ENCODE measurements at places on chromosomes 7 and 10.

GRCh38 chr7:134016942-134017303 lies 110.2 kb upstream of the LRGUK start:
- DNase-seq = no peak

DNA sequence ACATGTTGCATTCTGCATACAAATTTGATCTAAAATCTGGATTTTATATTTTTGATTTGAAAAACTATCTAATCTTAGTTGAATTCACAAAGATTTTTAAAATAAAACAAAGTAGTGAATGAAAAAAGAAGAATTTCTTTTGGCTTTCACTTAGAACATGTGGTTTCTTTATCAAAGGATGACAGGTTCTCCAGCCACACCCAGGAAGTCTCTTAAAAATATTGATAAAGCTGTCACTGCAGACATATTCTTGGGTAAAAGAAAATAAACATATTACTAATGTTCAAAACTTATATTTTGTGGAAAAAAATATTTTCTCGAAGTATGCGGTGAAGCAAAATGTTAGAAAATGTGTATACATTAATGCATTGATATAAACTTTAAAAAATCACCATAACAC lies 44.3 kb downstream of the ARL4A start:
- DNase-seq = no peak

- no peak for DNase-seq
These were observed 24.7 kb upstream of the ANKRD1 start for GRCh38 chr10:90945491-90946070.

DNA sequence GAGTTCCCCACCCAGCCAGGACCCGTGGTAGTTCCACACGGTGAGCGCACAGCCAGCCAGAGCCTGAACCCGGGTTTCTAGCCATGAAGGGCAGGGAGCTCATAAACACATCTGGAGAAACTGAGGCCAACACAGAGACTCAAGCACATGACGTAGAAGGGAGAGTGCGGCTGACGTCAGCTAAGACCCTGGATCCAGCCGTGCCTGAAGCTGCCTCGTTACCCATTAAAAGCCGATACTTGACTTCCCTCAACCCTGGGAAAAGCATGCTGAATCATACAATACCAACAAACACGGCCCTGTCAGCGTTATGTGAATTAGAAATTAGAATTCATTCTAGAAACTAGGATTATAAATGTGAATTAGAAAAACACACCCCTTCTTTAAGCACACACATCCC lies 65.2 kb upstream of the PDGFA start:
- DNase-seq = no peak

DNA sequence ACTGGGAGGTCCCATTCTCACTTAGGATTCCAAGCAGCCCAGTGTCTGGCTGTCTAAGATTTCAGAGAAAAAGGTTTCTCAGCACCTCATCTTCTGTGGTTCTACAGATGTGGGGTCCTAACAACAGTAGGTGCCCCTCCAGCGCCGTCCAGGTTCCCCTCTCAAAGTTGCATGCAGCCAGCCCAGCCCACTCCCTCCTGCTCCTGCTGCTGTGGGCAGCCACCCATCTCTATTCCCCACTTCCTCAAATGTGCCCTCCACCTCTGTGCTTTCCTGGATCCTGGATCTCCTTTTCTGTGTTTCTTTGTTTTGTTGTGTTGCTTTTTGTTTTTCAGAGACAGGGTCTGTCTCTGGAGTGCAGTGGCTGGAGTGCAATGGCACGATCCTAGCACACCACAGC lies 13.3 kb upstream of the SLC18A3 start:
- no peak for DNase-seq

- no peak for DNase-seq
These were observed 48.6 kb upstream of the TES start for GRCh38 chr7:116161728-116162127.

GRCh38 chr10:6980353-6980752 lies 400.3 kb upstream of the PRKCQ start:
- no peak for DNase-seq

DNA sequence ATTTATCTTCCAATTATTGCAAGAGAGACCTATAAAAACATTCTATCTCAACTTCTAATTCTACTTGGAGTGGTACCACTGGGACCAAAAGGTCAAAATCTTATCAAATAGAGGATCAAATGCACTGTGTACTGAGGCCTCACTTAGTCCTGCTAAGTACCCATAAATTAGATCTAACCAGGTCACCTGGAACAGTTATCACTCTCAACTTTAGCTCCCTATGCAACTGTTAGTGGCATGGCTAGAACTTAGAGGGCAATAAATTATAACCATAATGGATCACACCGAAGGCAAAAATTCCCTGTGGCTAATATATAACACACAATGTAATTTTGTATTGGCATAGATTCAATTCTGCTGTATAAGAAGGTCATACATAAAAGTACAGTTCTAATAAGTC lies 428.9 kb downstream of the PCDH15 start:
- no peak for DNase-seq

- DNase-seq = no peak
These were observed 402.9 kb downstream of the MAGI2 start for GRCh38 chr7:79050603-79051002.

DNA sequence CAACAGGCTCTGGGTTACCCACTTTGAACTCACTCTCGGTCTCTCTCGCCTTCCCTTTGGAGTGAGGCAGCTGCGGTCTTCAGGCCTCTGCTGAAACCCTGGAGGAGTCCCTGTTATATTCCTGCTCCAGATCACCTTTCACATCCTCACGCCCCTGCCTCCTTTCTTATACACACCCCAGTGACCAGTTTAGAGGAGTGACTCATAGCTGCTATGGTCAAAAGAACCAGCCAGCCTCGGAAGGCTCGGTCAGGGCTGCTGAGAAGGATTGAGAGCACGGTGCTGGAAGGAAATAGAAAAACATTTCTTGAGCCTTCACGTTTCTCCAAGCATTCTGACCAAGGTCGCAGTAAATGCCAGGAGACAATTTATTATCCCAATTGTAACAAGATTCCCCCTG lies 28.3 kb upstream of the SVOPL start:
- no peak for DNase-seq

- no peak for DNase-seq
These were observed 58.1 kb downstream of the PARP12 start for GRCh38 chr7:140004672-140005071.

DNA sequence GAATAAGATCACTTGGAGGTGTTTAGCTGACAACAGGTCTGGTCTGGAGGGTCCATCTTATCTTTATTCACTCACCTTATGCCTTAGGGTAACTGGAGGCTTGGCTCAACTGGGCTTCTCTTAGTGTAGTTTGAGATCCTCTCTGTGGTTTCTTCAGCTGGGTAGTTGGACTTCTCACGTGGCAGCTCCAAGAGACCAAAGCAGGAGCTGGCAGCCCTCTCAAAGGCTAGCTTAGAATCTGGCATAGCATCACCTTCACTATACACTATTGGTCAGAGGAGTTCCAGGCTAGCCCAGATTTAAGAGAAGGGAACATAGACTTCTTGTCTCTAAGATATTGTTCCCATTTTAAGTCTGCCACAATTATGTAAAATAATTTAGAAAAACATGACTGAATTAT lies 16.4 kb downstream of the ADK start:
- DNase-seq = no peak

DNA sequence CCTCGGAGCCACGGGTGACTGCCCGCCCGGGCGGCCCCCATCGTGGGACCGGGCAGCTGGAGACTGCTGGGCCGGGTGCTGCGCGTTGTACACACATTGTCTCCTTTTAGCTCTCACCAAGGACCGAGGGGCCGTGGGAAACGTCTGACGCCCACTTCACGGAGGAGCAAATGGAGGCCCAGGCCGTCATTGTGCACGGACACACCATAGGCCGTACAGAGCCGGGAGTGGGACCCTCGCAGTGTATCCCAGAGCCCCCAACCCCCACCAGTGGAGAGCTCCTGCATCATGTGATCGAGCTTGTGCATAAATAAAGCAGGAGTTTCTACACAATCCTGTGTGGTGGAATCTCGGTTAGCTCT lies 722 bp downstream of the DENND10 start:
- no peak for DNase-seq

DNA sequence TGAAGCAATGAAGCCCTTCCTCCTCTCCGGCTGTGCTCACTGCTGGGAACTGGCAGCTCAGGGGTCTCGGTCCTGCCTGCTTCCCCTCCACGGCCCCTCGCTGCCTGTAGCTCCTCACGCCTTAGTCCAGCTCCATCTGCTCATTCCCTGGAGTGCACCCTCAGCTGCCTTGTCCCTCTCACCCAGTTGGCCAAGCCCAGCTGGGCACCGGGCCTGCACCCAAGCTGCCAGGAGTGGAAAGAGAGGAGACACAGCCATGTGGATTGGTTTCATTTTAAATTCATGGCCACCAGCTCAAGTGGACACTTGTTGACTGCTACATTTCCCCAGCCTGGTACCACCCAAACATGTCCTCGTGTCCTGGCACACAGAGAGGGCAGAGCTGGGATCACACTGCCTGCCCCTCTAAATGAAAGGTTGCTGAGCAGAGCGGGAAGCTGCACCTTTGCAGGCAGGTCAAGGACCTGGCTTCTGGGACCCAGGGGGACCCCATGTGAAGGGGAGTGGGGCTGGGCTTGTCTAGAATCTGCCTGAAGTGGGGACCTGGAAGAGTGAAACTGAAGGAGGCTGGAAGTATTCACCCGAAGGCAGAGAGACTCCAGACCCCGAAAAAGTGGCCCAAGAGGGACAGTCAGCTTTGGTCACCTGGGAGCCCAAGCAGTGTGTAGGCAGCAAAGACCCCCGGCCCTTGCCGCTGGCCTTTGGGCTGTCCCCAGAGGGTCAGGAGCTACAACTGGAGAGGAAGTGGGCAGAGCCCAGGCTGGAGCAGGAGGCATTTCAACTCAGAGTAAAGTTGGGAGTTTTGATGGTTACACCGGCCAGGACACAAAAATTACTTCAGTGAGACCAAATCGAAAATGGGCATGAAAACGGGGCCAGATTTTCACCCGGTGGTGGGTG lies 15.0 kb upstream of the BNIP3 start:
- DNase-seq = no peak

- DNase-seq = no peak
These were observed 176.2 kb downstream of the HERPUD2 start for GRCh38 chr7:35518767-35519166.

DNA sequence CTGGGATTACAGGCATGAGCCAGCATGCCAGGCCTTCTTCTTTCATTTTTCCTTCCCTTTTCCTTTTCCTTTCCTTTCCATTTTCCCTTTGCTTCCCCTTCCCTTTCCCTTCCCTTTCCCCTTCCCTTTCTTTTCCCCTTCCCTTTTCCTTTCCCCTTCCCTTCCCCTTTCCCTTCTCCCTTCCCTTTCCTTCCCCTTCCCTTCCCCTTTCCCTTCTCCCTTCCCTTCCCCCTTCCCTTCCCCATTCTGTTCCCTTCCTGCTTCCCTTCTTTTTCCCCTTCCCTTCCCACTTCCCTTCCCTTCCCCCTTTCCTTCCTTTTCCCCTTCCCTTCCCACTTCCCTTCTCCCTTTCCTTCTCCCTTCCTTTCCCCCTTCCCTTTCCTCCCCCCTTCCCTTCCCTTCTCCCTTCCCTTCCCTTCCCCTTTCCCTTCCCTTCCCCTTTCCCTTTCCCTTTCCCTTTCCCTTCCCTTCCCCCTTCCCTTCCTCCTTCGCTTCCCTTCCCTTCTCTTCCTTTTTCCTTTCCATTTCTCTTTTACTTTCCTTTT lies 712.2 kb upstream of the POM121L12 start:
- no peak for DNase-seq

GRCh38 chr10:15609246-15609645 lies 110.5 kb downstream of the ITGA8 start:
- DNase-seq = no peak

DNA sequence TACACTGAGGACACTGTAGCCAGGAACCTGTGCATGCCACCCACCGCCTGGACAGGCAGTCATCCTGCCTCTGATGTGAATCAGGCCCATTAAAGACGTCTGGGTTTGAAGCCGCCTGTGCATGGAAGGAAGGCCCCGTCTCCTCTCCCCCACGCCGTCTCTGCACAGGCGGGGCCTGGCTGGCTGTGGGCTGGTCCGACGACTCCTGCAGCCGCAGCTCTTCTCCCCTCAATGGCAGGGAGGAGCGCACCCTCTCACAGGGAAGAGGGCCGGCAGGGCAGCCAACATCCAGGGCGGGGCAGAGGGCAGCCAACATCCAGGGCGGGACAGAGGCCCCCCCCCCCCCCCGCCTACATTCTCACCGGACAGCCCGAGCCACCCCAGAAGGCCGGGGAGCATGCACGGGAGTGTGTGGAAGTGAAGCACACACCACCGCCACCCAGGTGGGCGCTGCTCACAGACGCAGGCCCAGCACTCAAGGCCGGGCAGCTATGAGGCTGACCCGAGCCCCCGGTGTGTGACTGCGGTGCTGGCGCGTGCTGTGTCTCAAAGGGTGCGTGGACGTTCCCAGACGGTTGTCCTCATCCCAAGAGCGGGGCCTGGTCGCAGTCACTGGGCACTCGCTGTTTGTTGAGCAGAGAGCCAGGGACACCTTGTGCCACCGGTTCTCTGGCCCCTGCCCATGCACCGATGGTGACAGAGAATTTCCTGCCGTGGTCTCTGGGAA lies 19.1 kb downstream of the DPYSL4 start:
- no peak for DNase-seq

DNA sequence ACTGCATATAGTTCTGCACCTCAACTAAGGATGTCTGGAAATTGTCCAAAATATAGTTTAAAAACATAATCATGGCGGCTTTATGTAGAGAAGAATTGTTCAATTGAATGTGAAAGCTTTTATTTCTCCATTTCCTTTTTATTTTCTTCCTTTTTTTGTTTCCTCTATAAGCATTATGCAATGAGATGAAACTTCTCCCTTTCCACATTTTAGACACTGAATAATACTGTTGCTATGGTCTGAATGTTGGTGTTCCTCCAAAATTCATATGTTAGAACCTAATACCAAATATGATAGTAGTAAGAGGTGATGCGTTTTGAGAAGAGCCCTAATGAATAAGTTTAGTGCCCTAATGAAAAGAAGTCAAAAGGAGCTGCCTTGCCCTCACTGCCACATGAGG lies 175.0 kb downstream of the RNLS start:
- no peak for DNase-seq

DNA sequence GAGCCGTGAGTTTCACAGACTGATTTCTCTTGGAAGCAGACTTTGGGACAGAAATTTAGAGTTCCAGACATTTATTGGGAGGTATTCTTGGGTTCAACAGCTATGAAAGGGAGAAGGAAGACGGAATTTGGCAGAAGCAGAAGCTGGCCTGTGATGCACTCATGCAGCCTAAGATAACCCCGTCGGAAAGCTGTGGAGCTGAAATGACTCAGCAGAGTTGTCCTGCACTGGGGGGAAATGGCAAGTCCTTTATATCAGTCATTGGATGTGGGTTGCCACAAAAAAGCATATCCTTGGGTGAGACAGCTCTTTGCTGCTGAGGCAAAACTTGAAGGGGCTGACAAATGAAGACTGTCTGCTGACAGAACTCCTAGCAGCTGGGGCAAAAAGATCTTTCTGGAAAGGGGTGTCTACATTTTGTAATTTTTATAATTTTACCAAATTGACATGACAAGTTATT lies 11.5 kb upstream of the MICU1 start:
- no peak for DNase-seq

- no peak for DNase-seq
These were observed 61.8 kb downstream of the RASGEF1A start for GRCh38 chr10:43204943-43205671.

GRCh38 chr10:17144757-17145156 lies 15.1 kb upstream of the CUBN start:
- DNase-seq = no peak

GRCh38 chr10:17273403-17273802 lies 45.4 kb downstream of the VIM start:
- DNase-seq = no peak

GRCh38 chr7:158646766-158647474 lies 57.7 kb downstream of the NCAPG2 start:
- DNase-seq = no peak

GRCh38 chr7:7330997-7331396 lies 148.7 kb downstream of the C1GALT1 start:
- DNase-seq = no peak

GRCh38 chr7:22204312-22204711 lies 152.6 kb downstream of the RAPGEF5 start:
- no peak for DNase-seq
